Amniotic epithelial cell (primary cell): ENCODE measurements at places on chromosomes 5 and 9.

DNA sequence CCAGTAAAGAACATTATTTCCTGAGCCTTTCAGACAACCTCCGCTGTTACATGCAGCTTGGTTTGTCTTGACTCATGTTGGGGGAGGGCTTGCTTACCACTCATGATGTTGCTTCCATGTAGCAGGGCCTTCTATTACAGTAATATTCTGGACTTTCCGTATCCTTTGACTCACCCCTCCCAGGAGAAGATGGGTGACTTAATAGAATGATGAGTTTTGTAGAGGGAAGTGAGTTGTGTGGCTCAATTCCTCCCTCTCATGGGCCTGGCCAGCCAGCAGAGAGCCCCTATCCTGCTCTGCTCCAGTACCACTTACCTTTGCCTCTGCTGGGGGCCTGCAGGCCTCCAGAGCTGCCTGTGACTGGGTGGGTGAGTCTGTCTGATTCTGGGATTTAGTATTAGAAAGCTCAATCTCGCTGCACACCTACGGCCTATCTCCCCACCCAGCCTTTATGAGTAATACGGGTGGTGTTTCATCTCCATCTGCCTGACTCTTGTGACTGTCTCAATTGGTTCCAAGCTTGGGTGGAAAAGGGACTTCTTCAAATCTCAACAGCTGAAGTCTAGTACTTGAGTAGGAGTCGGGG, 52.6 kb upstream of the KLF9 start:
- peak; percentile 97 for DNase-seq

DNA sequence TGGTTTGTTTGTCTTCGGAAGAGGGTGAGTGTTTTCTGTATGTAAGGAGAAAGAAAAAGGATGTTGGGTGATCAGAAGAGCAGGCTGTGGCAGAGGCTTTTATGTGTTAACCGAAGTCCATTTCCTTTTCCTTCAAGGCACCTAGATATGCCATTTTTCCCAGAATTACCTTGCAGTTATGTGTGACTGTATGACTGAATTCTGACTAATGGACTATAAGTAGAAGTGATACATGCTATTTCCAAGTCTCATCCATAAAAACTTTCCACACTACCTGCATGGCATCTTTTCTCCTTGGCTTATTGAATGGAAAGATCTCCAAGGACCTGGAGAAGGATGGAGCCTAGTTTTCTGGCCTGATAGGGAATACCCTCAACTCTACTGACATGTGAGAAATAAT, 10.6 kb upstream of the NDUFS4 start:
- no peak for DNase-seq

GRCh38 chr9:71690063-71690688, 78.1 kb downstream of the CEMIP2 start:
- peak; percentile 47 for DNase-seq

- no peak for DNase-seq
Measured at GRCh38 chr9:14083366-14083765, 230.6 kb downstream of the NFIB start.

DNA sequence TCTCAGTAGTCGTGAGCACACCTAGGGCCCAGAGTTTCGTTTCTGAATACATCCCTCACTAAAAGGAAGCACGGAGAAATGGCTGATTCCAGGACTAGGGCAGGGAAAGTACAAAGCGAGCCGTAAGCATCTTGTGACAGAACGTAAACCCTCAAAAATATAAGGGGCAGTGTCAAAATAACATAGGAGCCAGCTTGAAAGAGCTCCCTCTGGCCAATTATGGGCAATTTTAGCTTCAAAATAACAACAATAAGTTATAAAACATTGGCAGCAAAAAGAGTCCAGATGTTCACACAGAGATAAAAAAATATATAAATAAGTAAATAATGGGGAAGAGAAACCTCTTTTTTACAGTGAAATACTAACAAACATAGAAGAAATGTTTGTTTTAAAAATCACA, 18.5 kb upstream of the GLIS3 start:
- no peak for DNase-seq

DNA sequence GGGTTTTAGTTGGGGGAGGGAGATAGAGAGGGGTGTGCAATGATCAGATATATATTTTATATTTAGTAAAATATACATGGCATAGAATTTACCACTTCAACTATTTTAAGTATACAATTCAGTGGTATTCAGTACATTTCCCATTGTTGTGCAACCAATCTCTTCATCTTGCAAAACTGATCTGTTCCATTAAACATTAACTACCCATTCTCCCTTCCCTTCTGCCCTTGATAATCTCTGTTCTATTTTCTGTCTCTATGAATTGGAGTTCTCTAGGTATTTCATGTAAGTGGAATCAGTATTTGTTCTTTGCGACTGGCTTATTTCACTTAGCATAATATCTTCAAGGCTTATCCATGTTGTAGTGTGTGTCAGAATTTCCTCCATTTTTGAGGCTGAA, 38.6 kb downstream of the TGFBI start:
- no peak for DNase-seq

- no peak for DNase-seq
Measured at GRCh38 chr5:464446-464842, 21.5 kb downstream of the EXOC3 start.

DNA sequence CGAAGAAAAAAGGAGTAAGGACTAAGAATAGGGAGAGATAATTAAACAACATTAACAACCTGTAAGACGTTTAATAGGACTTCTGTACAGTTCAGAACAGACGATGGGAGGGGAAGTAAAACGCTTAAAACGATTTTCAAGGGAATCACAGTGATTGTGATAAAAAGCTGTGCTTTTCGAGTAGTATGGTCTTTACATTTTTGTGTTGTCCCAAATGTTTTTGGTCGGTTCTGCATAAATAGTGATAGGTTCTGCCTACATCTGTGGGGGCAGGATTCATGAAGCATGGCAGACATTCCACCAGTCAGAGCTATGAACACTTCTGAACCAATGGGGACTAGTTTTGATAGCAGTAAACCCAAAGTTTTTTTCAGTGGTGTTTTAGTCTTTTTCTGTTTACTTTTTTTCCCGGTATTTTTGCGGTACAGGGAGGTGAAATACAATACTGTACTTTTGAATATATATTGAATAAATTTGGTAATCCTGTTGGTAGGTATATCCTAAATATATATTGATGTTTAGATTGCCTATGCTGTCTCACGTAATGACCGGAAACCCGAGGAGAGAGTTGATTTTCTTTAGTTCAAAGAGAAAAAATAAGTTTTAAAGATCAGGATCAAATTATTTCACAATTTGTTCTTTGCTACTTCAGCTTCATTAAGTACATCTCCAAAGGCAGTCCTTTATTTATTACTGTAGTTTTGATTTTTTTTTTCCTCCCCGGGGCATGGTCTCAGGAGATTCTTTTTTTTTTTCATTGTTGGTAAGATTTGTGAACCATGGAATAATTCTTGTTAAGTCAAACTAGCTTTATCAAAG, 1.3 kb downstream of the ERBIN start:
- peak; percentile 68 for DNase-seq

GRCh38 chr9:136992819-136993369, 672 bp downstream of the PAXX start:
- no peak for DNase-seq

DNA sequence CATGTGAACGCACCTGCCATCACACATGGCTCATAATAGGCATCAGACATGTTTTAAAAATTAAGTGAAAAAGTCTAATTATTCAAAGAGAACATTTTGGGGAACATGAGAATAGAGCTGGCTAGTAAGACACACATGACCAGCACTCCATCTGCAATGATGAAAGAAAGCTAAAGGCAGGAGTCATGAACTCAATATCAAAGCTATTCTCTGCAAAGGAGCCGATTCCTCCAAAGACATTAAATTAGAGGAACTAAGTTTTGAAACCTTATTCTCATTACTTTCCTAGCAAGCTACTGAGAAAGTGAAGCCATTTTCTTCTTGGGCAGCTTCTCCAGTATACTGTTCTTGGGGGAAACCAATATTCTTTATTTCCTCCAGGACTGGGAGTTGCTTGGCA, 172.0 kb downstream of the CRB2 start:
- no peak for DNase-seq

- peak; percentile 62 for DNase-seq
Measured at GRCh38 chr5:151742870-151743294, 15.5 kb downstream of the ATOX1 start.

DNA sequence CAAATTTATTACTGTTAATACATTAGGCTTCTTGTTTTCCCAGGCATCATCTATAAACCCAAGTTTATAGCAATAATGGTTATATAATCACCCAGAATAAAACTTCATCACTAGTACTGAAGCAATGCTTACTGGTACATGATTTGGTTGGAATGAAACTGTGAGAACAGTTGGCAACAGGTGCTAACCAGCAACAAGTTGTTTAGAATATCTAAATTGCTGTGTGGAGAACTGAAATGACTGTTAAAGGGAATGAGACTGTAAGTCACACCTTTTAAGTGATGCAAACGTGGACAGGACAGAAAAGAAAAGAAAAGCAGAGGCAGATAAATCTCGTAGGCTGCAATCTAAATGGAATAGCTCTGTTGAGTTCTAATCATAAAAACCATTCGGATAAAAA, 2.5 kb downstream of the YIPF5 start:
- DNase-seq: no peak

GRCh38 chr5:1008451-1009358, at the start of gene NKD2:
Gene NKD2, plus strand, starts transcription at chr5:1008802. Its CDS starts 256 bp downstream, at chr5:1009058.
- DNase-seq: no peak

DNA sequence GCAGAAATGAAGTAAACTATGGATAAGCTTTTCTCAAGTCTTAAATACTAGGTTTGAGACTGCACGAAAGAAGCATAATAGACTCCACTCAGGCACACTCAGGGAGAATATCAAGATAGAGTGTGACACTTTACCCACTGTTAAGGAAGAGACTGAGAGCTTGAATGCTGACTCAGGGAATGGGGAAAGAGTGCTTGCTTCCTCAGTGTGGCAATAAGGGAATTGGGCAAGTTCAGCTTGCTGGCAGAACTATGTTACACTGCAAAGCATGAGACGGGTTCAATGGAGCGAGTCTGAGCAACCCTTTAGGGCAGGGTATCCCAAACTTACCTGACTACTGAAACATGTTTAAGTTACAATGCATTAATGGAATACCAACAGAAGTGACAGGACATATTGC, 237.7 kb upstream of the MEF2C start:
- DNase-seq: peak; percentile 54

GRCh38 chr5:90119531-90119971, 290.0 kb downstream of the CETN3 start:
- DNase-seq: peak; percentile 10

DNA sequence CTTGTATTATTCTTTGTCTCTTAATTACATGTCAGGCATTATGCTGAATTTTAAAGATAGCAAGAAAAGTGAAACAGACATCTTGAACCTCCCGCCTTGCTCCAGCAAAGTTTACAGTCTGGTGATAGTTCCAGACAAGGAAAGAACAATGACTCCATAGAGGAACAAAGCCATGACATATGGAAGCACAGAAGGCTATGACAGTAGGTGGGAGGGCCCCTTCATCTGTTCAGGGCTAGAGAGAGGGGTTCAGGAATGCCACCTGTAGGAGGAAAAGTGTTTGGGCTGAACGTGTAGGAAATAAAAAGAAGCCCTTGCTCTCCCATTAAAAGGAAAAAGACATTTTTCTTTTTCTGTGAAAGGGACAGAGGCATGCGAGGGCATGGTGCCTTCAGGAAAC, 315.6 kb downstream of the TRIM32 start:
- no peak for DNase-seq

GRCh38 chr5:178490935-178491652, 99.1 kb downstream of the COL23A1 start:
- no peak for DNase-seq

GRCh38 chr9:133904346-133905090, 87.6 kb downstream of the VAV2 start:
- DNase-seq: no peak

DNA sequence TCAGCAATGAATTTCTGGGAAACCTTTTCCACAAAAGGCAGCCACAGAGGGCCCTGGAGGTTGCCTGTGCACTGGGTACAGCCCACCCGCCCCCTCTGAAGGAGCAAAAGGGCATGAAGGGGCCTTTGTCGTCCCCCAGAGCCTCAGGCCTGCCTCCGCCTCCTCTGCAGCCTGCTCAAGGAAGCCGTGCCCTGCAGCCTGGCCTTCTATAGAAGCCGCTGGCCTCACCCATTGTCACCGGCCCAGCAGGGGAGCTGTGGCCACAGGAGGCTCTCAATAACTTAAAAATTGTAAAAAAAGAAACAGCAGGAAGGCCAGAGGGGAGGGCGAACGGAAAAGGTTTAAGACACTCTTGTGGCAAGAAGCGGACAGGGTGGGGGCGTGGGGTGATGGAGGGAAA, 213.3 kb downstream of the IRX2 start:
- no peak for DNase-seq

GRCh38 chr9:135226369-135227050, 139.0 kb downstream of the OLFM1 start:
- no peak for DNase-seq

GRCh38 chr5:42912184-42912798, 100.6 kb upstream of the SELENOP start:
- peak; percentile 52 for DNase-seq

DNA sequence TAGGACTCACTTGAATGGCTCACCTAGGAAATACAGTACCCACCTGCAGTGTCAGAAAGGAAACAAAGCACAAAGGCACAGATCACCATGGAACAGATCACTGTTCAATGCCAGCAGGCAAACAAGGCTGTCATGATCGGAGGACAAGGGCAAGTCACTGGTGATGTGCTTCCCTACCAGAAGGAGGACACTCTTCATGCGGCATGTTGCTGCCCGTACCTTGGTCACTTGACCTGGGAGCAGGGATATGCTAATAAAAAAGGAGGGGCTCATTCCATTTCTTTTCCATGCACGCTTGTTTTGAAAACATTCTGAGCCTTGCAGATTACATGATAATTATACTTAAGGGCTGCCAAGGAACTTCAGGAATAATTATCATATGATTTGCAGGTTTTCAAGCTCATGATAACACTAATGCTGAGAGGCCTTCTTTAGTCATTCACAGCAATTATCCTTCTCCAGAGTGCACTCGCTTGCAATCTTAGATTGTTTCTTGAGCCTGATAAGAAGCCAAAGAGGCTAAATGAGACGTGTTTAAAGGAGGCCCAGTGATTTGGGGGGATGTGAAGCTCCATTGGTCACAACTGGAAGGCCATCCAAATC, 36.1 kb upstream of the STARD4 start:
- DNase-seq: peak; percentile 24
